COR-L47 (cell line): ENCODE measurements at places on chromosomes 1 and 21.

DNA sequence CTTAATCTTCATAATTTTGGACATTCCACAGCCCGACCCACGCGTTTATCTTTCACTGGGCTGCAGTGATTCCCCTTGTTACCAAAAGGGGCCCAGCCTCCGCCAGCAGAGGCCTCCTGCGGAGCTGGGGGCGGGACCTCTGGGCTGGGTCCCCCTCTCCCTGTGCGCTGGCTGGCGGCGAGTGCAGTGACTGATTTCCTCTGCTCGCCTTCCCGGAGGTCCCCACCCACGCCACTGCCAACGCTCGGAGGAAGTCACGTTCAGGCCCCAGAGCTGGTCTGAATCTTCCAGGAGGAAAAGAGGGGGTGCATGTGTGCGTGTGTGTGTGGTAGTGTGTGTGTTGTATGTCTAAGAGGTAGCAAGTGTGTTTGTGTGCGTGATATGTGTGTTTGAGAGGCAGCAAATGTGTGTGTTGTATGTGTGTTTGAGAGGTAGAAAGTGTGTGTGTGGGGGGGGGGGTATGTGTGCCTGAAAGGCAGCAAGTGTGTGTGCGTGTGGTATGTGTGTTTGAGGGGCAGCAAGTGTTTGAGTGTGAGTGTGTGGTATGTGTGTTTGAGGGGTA lies 35.0 kb upstream of the JAK1 start:
- no peak for DNase-seq

DNA sequence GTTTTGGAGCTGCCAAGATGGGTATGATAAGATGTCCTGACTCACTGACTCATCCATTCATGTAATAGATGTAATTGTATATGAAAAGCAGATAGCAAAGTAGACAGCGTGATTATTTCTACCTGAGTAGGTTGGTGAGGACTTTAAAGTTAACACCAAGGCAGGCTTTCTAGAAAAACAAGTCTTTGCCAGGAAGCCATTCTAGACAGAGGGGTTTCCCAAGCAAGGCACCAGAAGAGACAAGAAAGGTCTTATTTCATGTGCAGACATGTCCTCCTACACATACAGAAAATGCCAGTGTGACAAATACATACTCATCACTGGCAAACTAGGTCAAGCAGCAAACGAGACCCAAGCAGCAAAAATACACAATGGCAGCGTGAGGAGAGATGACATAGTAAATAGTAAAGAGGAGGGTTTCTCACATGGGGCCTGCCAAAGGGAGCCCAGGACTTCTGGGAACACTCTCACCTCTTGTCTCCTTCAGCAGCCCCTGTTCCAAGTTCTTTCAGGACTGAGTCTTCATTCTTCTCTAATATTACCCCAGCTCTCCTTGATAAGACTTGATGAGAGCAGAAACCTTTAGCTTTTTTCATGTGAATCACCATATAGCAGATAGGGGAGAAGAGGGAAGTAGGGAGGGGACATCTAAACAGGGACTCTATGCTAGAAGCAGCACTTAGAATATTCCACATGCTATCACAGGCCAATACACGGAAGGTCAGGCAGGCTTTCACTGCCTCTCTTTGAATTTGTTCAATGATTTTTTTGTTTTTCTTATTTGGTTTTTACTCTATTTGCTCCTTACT lies 114.6 kb upstream of the ATP1B1 start:
- no peak for DNase-seq

DNA sequence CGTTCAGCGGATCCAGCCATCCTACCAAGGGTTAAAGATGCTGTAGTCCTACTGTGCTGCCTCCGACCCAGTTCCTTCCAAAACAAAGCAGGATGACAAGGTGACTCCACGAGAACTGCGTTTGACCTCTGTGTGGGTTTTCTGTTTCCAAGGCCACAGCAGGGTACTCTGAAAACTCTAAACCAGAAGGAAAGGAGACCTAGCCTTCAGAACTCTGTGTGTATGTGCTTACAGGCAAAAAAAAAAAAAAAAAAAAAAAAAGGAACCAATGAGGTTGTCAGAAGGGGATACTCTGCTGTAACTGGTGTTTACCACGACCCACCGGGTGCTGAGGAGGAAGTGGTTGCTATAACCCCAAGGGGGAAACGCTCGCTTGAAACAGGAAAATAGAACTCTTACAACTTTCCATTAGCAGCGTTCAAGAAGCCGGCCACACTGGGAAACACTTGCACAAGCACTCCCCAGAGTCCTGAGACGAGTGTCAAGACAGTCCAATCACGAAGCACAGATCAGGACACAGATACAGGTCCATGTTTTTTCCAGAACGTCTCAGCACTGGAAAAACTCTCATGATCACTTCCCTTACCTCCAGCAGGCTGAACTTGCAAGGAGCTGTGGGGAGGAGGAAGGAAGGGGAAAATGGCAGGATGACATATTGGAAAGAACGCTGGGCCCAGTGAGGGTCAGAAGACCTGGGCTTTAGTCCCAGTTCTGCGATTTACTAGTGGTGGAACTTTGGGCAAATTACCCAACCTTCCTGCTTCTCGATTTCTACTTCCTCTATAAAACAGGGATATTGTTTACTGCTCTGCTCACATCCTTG lies 64.0 kb downstream of the ITPKB start:
- DNase-seq: no peak

DNA sequence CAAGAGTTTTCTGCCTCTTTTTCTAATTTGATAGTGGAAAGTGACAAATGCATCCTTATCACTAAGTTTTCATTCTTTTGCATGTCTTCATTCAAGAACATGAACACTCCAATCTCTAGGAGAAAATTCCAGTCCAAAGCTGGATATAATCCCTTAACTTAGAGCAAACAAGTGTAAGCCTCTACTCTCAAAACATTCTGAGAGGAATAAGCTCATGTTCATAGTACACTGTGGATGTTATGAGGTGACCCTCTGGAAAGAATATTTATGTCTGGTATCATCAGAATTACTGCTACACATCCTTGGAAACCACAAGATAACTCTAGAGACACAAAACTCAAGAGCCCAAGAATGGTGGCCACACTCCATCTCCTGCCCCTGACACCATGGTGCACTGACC lies 15.1 kb downstream of the SIPA1L2 start:
- no peak for DNase-seq

DNA sequence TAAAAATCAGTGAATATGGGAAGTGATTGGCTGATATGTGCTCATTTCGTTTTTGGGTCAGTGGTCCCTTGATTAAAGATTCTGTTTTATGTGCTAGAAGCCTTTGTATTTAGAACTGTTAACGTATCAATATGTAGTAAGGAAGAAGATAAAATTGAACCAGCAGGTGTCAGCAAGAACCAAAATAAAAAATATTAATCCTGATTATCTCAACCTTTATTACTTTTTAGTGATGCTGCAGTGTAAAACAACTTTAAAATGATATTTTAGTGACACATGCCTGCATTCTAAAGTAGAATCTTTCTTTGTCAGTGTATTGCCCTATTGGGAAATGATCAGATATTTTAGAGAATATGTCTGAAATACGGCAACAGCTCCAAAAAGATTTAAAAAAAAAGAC lies 49.5 kb downstream of the NEK7 start:
- DNase-seq: no peak

- DNase-seq: no peak
These were observed 74.4 kb upstream of the ZC3H12A start for GRCh38 chr1:37399830-37400464.

- DNase-seq: no peak
These were observed 12.4 kb downstream of the PRPF38A start for GRCh38 chr1:52416811-52417210.

GRCh38 chr21:42460391-42461184 lies 35.4 kb downstream of the RSPH1 start:
- DNase-seq: peak; percentile 89

DNA sequence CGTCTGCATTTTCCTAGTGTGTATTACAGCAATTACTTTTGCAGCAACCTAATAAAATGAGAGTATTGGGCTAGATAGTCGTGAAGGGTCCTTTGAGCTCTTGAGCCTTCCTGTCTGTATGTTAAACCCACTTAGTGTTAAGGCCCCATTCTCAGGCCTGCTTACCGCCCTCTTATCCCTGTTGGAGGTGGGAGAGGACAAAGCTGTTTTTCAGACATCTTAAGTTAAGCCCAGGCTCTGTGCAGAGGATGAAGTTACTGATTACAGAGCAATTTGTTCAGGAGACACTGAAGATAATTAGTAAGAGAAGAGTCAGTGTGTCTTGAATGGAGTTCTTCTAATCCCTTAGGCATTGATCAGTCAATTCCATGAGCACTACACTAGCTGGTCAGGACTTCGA lies 114.6 kb downstream of the UCK2 start:
- no peak for DNase-seq

DNA sequence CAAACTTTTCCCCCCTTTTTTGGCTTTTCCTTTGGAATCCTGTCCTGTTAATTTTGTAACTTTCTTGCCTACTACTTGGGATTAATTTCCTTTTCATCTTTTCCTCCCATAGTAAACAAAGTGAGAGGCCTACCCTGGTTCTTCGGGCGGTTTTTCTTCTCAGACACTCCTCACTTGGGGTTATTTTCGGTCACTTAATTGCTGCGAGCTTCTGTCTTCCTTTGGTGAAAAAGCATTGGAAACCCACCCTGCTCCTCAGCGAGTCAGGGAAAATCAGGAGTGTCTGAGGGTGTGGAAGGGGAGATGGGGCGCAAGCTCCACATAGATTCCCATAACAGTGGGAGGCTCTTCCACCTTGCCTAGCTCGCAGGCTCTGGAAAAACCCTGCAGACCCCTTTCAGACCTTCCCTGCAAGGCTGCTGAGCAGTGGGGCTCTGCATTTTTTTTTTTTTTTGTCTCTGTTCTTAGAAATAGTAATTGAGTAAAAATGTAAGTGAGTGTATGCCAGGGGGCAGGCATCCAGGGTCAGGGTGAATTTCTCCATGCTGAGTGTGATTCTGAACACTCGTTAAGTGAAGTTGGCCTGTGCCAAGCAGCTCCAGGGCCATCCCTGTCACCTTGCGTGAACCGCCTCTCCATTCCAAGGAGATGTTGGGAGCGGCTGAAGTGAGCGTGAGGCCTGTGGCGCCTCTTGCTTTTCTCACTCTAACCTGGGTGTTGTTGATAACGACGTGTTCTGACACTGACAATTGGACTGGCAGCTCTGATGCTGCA lies 20.3 kb downstream of the TGFB2 start:
- no peak for DNase-seq

DNA sequence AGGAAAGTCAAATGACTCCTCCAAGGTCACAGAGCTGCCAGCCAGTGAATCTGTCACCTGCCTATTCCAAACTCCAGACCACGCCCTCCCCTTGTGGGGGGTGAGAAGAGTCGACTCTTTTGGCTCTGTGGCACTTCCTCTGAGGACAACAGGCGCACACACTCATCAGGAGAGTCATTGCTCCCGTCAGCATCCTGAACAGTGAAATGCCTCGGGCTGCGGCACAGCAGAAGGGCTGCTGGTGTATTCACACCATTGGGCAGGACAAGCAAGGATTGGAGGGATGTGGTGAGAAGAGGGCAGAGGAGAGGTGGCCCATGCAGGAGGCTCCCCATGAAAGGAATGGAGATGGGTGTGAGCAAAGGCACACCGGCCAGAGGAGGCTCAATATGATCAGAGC lies 239.0 kb downstream of the TOMM20 start:
- DNase-seq: no peak

DNA sequence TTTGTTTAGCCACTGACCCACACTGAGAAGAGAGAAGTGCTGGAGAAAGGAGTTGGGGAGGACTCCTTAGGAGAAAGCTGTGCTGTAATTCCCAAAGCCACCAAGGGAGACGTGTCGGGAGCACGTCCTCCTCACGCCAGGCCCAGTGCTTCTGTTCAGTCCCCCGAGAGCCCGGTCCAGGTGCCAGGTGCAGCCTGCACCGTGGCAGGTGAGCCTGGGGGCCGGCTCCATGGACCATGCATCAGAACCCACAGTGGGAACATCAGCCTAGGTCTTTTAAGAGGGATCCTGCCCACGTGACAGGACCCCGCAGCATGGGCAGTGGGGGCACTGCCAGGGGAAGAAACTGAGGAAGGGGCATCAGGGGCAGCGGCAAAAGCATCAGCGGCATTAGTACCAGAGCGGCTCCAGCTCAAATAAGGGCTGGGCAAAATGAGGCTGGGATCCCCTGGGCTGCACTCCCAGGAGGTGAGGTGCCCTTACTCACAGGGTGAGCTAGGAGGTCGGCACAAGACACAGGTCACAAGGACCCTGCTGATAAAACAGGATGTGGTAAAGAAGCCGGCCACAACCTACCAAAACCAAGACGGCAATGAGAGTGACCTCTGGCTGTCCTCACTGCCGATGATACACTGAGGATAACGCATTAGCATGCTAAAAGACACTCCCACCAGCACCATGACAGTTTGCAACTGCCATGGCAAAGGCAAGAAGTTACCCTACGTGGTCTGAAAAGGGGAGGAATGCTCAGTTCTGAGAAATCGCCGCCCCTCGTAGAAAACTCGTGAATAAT lies 24.6 kb upstream of the PRDM15 start:
- DNase-seq: no peak

GRCh38 chr1:87563211-87563610 lies 234.5 kb downstream of the LMO4 start:
- DNase-seq: no peak

DNA sequence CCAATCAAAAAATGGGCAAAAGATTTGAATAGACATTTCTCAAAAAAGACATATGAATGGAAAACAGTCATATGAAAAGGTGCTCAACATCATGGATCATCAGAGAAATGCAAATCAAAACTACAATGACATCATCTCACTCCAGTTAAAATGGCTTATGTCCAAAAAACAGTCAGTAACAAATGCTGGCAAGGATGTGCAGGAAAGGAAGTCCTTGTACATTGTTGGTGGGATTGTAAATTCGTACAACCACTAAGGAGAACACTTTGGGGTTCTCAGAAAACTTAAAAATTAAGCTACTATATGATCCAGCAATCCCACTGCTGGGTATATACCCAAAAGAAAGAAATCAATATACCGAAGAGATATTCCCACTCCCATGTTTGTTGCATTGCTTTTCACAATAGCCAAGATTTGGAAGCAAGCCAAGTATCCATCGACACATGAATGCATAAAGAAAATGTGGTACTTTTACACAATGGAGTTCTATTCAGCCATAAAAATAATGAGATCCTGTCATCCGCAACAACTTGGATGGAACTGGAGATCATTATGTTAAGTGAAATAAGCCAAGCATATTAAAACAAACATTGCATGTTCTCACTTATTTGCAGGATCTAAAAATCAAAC lies 17.9 kb downstream of the GBP5 start:
- peak; percentile 96 for DNase-seq

DNA sequence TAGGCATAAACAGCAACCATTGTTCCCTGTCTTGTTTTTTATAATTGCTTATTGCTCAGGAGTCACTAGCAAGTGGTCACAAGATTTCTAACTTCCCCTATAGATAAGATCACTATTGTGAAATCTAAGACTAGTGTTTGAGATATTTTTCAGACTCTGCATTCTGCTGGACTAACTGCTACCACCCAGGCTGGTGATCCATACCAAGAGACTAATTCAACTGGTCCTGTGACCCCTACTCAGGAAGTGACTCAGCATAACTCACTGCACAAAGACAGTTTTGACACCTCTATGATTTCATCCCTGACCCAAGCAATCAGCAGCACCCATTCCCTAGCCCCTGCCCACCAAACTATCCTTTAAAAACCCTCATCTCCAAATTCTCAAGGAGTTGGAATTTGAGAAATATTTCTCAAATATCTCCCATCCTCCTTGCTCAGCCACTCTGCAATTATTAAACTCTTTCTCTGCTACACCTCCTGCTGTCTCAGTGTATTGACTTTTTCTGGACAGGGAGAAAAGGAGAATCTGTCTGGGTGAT lies 52.7 kb downstream of the TRIM33 start:
- no peak for DNase-seq
